ENCODE measurements at places on chromosomes 13 and 19. TPM values are rescaled to one million over a fixed set of nuclear protein-coding genes. Genes with fewer than 3 reads are reported as not detected.
A peak's percentile ranks its signal among the peaks of the same experiment; 100 is the strongest.

The ZNF8 gene
- total RNA-seq, result 4.5 TPM

The CRLF1 gene
- 0.86 TPM for total RNA-seq

The RASGRP4 gene
- total RNA-seq, result not detected

The BBC3 gene
- 6.8 TPM for total RNA-seq

The ZNF99 gene
- under 0.01 TPM for total RNA-seq

The ZFP82 gene
- 2.2 TPM for total RNA-seq

The PVR gene
- 54.3 TPM for total RNA-seq

The COL5A3 gene
- 0.80 TPM for total RNA-seq

The CABP5 gene
- total RNA-seq, result not detected

- peak; percentile 92 for DNase-seq
Observed at GRCh38 chr13:47039106-47039505, 142.3 kb upstream of the HTR2A start.

DNA sequence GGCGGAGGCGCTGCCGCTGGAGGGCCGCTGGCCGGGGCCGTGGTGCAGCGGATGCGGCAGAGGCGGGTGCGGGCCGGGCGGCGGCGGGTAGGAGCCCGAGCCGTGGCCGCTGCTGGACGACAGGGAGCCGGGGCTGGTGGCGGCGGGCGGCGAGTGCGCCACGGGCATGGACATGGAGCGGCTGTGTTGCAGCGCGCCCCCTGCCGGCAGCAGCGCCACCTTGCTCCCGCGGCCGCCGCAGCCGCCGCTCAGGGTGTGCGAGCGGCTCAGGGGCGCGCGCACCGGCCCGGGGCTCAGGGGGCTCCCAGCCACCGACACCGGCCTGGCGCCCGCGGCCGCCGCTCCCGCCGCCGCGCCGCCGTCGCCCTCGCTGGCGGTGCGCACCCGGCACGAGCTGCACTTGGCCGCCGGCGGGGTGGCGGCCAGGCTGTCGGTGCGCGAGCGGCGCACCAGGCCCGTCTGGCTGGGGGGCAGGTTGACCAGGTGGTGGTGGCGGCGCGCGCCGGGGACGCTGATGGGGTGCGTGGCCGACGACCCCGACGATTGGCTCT lies 1.7 kb downstream of the IRS2 start:
- peak; percentile 65 for DNase-seq

- DNase-seq, result no peak
Observed at GRCh38 chr13:62139597-62139996, 723.9 kb upstream of the PCDH20 start.

DNA sequence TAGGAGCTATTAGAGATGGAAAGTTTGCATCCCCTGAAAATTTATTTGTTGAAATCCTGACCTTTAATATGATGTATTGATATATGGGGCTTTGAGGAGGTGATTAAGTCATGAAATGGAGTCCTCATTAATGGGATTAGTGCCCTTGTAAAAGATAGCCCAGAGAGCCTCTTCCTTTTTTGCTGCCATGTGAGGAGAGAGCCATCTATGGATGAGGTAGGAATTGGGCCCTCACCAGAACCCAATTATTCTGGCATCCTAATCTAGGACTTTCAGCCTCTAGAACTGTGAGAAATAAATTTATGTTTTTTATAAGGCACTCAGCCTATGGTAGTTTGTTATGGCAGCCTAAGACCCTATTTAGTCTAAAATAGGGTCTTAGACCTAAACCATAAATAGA lies 250.2 kb upstream of the SLITRK1 start:
- no peak for DNase-seq

- no peak for DNase-seq
Observed at GRCh38 chr19:45142016-45142725, 18.6 kb downstream of the NKPD1 start.

- peak; percentile 31 for DNase-seq
Observed at GRCh38 chr13:99992949-99993351, 11.4 kb downstream of the ZIC2 start.

DNA sequence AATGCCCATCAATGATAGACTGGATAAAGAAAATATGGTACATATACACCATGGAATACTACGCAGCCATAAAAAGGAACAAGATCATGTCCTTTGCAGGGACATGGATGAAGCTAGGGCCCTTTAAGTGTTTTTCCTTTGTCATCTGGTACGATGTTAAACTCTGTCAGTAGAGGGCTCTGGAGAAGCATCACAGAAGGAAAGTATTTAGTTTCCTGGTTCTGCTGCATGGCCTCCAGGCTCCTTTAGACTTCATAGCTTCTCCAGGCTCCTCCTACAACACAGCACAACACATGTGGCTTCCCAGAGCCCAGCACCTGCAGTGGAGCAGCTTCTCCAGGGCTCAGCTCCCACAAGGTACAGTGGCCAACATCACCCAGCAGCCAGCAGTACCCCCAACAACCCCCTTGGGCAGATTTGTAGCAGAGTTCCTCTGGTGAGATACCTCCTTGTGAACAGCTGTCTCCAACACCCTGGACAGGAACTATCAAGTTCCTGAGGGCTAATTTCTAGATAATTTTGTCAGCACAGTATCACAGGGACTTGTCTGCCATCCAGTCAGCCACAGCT lies 63.4 kb downstream of the KCTD12 start:
- DNase-seq, result peak; percentile 82

GRCh38 chr19:10418235-10418484 lies 2.2 kb upstream of the PDE4A start:
- DNase-seq, result no peak

DNA sequence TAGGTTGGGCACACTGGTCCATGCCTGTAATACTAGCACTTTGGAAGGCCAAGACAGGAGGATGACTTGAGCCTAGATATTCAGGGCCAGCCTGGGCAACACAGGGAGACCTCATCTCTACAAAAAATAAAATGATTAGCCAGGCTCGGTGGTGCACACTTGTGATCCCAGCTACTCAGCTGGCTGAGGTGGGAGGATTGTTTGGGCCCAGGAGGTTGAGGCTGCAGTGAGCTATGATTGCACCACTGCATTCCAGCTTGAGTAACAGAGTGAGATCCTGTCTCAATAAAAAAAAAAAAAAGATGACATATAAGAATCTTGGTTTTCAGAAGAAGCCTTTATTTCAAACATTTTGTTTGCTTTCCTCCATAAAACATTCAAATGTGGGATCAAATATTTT lies 178.0 kb downstream of the LIG4 start:
- no peak for DNase-seq

GRCh38 chr13:110307767-110308655 lies 927 bp downstream of the COL4A2 start:
- peak; percentile 65 for DNase-seq

GRCh38 chr13:107376341-107377125 lies 808.6 kb upstream of the ARGLU1 start:
- DNase-seq, result no peak

GRCh38 chr13:52737965-52738364 lies 1.7 kb downstream of the CNMD start:
- no peak for DNase-seq

DNA sequence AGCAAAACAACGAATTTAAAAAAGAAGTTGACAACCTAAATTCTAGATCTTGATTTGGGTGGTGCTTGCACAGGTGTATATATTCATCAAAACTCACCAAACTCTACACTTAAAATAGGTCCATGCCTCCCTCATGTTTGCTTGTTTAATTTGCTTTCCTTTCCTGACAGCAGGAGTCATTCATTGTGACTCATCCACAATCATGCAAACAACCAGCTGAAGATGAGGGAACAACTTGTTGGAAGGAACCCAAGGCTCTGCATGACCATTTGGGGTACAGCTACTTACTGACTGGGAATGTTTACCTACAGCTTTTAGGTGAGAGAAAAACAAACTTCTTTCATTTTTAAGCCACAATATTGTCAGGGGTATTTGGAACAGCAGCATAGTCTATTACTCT lies 96.6 kb downstream of the RXFP2 start:
- DNase-seq, result peak; percentile 88

DNA sequence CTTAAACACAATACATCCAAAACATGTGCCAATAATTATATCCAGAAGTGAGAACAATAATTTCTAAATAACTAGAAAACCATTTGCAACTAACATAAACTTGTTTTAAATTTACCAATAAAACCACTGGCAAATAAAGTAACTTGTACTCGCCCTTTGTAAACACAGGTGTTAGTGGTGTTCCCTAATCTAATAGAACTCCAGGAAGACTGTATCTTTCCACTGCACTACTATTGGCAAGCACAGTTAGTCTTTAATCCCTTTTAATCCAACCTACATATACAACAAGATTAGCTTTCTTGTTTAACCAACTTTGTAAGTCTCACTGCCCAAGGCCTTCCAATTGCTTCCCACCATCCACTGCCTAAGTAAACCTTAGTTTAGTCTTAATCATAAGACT lies 79.5 kb downstream of the PCDH9 start:
- no peak for DNase-seq

DNA sequence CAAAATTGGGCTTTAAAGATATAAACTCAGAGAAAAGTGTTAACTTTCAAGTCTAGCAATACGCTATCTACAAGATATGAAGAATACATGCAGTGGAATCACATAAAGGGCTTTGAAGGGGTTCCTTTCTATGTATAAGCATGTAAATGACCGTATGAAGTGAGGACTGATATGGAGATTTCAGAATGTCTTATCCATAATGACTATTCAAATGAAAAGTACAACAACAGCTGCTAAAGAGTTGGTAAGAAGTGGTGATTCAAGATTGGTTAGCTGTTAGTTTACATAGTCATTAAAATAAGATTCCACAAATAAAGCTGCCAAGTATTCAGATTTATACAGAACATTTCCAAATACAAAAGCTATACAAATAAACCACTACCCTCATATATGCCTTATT lies 153.4 kb upstream of the STARD13 start:
- DNase-seq, result peak; percentile 48

GRCh38 chr19:50562329-50562728 lies 5.9 kb downstream of the LRRC4B start:
- no peak for DNase-seq

GRCh38 chr13:71021825-71022422 lies 845.1 kb downstream of the DACH1 start:
- no peak for DNase-seq

DNA sequence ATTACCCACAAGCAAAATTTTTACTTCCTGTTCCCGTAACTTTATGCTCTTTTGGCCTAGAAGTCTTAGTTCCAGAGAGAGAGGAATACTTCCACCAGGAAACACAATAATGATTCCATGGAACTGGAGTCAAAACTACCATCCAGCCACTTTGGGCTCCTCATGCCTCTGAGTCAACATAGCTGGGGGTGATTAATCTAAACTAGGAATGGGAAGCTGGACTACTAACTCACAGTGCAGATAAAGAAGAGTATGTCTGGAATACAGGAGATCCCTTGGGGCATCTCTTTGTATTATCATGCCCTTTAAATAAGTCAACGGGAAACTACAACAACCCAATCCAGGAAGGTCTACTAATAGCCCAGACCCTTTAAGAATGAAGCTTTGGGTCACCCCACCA lies 8.9 kb upstream of the ELF1 start:
- DNase-seq, result peak; percentile 30

GRCh38 chr13:88395804-88396203 lies 724.6 kb downstream of the SLITRK5 start:
- DNase-seq, result no peak

- DNase-seq, result peak; percentile 5
Observed at GRCh38 chr13:34108410-34108809, 290.5 kb downstream of the RFC3 start.

DNA sequence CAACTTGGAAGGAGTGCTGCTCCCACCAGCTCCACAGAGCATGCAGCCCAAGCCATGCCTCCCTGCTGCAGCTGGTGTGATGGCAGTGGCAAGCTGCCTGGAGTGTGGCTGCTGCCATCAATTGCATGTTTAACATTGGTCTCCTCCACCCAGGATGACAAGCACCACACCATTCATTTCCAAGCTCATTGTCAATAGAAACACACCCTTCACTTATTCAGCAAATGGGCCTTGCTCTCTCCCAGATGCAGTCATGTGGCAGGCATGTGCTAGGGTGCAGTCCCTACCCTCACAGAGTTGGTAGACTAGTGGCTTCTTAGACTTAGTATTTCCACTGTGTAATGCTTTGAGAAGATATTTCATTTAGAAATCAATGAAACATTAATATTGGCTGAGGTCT lies 70.8 kb upstream of the FGF14 start:
- DNase-seq, result no peak

DNA sequence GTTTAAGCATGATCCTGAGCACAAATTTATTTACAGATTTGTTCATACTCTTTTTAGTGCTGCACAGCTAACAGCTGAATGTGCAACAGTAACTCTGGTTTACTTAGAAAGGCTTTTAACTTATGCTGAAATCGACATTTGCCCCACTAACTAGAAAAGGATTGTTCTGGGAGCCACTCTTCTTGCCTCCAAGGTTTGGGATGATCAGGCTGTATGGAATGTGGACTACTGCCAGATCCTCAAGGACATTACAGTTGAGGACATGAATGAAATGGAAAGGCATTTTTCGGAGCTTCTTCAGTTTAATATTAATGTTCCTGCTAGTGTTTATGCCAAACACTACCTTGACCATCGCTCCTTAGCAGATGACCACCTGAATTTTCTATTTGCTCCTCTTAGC lies 16.0 kb downstream of the ZNF100 start:
- peak; percentile 50 for DNase-seq

GRCh38 chr13:99351772-99352171 lies 44.6 kb upstream of the GPR183 start:
- no peak for DNase-seq

DNA sequence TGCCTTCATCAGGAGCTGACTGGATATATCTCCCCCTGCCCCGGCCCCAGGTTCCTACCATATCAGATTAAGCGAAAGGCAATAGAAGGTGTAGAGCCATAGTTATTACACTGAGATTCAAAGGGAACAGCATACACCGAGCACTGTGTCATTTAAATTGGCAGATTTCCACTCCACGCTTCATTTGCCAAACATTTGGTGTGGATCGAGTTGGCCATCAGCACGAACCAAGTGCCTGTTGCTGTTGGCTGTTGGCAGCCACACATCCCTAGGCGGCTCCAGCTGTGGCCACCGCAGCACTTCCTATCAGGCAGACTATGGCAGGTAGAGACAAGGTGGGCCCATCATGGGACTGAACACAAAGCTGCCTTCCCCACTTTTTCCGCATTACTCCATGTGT lies 115.8 kb downstream of the CCNA1 start:
- DNase-seq, result no peak

All from LHCN-M2 (cell line).